ENCODE measurements at places on chromosomes 3 and 15.
A peak's percentile ranks its signal among the peaks of the same experiment; 100 is the strongest.

- DNase-seq, result no peak
Observed at GRCh38 chr3:44649709-44650108, 1.2 kb downstream of the ZNF35 start.

- DNase-seq, result no peak
Observed at GRCh38 chr3:72427624-72428023, 420.6 kb downstream of the SHQ1 start.

- DNase-seq, result peak; percentile 33
Observed at GRCh38 chr15:80160570-80161156, 7.9 kb downstream of the FAH start.

DNA sequence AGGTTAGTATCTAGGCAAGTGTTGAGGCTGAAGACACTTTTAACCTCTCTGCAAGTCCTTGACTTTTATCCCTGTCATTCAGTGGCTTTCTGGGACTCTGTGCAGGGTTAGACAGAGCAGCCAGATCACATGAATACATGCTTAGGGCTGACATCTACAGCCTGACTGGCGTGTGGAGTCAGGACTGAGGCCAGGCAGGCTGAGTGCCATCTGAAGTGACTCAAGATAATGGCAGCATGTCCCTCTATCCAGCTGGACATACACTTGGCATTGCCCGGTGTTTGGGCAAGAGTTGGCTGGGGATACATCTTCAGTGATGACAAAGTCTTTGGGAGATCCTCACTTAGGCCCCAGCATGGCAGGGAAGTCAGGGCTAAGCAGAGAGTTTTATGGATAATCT is 22.4 kb downstream of the DUOX2 start:
- DNase-seq, result no peak

- DNase-seq, result no peak
Observed at GRCh38 chr3:46576879-46577278, 10.8 kb upstream of the LRRC2 start.

GRCh38 chr15:101024073-101024695 is 105.0 kb downstream of the LRRK1 start:
- no peak for DNase-seq

DNA sequence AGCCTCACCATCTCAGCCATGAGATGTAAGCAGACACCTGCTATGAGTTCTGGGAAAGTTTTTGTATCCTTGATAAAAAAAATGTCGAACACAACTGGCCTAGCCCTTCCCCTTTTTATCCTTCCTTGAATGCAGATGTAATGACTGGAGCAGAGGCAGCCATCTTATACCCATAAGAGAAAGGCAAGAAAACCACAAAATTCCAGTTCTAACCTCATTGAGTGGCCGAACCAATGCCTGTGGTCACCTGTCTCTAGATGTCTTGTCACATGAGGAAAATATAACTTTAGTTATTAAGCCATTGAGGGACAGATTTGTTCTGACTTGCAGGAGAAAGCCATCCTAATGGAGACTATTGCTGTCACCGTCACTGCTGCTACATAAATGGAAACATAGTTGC is 80.4 kb upstream of the SLC6A6 start:
- no peak for DNase-seq

DNA sequence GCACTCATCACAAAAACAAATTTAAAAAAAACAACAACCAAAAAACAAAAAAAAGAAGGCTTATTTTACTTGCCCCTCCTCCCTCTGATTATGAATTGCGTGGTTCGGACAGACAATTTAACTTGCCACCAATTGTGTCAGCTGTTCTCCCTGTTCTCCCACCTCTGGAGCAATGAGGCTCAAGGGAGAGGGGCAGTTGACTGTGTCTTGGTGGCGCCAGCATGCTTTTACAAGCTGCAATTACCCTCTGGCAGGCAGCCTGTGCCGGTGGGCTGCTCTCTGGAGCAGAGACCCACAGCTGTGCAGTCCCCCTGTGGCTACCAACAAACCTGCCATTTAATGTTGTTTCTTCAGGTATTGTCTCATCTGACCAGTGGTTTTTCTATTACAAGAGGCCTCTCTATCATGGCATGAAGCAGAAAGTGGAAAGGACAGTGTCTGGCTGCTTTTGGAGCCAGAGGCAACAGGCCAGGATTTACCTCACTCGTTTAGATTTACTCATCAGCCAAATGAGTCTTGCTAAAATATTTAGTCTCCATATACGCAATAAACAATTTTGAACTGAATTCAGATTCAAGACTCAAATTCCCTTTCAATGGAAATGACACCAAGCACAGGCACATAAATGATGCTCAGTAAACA is 192.0 kb upstream of the TPRG1 start:
- no peak for DNase-seq

DNA sequence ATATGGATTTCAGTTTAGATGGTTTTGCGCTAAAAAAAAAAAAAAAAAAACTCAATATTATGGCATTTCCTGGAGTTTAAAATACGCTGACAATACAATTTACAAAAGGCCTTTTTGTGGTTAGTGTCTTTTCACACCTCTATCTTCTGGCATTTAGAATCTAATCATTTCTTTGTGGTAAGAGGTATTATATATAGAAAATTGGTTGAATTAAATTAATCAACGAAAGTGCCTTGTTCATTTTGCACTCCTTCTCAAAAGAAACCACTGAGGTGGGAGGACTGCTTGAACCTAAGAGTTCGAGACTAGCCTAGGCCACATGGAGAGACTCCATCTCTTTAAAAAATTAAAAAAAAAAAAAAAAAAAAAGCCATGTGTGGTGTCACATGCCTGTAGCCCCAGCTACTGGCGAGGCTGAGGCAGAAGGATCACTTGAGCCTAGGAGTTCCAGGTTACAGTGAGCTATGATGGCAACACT is 90.0 kb upstream of the ICE2 start:
- DNase-seq, result no peak

DNA sequence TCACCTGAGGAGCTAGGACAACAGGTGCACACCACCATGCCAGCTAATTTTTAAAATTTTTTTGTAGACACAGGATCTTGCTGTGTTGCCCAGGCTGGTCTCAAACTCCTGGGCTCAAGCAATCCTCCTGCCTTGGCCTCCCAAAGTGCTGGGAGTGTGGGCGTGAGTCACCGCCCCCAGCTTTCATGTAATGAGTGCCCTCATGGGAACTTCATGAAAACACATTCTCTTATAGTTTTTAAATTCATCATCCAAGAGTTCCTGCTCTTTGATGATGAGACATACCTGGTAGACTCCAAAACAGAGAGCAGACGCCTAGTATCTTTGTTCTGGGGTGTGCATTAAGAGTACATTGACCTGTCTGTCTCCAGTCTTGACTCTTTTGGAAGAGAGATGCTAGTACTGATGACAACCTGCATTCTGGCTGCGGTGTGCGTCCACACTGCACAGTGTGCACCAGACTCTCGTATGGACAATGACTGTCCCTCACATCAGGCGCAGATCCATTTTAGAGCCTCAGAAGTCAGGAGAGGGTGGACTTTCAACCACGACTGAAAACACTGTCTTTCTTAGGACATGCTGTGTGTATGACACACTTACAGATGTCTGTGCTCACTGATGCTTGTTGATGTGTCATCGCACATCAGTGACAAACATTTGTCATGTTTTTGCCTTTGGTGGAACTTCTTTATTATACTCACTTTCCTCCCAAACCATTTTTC is 2.0 kb downstream of the NRROS start:
- peak; percentile 72 for DNase-seq

DNA sequence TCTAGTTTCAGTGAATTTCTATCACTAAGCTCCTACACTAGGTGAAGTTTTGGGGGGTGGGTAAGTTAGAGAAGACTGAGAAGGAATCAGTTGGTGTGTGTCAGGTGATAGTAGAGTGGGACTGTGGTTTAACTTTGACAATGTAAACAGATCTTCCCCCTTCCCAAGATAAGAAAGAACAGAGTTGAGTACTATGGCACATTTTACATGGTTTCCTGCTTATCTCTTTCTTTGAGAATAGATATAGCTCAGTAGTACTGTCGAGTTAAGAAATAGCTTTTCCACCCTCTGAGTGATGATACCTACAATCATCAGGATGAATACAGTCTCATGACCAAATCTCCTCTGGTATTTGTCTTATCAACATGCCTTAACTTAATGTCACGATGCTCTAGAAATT is 42.8 kb downstream of the GAP43 start:
- no peak for DNase-seq

- no peak for DNase-seq
Observed at GRCh38 chr3:108024146-108024850, 66.5 kb downstream of the CD47 start.

DNA sequence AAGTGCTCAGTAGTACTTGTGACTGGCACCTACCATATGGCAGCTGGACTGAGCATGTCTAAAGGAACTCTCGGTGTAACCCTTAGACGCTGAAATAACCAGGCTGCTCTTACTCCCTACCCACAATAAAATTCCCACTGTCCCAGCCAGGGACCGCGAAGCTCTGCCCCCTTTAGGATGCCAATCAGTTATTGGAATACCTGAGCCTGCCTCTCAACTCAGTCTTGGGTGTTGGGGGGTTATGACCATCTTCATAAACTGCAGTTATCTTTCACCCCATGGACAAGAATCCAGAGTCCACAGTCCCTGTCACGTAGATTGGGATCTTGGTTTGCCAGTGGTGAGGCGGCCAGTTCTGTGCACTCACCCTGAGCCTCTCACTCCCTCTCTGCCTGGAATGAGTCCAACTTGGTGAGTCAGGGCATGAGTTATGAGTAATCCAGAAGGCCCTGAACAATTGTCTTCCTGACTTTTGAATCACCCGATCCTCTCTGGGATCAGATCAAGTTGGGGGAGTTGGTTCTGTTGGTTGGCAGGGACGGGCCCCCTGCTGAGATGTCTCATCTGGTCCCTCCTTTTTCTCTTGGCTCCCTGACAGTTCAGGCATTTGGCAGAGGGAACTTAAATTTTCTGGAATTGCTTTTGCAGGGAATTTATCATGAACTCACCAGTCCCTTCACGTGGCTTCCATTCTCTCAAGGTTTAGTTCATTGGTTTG is 120.1 kb upstream of the UBE2E1 start:
- no peak for DNase-seq

DNA sequence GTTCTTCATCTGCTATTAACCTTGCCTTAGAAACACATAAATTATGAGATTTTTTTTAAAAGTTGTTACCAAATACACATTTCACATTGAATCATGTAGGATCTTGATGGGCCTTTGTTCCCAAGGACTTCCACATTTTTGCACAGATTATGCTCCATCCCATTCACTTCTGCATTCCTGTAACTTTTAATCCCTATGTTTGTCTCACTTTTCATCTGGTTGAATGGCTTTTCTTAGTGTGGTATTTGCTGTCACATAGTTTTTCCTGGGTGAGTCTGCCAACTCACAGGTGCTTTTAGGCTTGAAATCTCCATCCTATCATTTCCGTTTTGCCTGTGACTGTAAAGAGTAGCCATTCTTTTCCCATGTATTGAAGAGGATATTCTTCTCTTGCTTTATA is 297.2 kb upstream of the TPRG1 start:
- DNase-seq, result no peak

DNA sequence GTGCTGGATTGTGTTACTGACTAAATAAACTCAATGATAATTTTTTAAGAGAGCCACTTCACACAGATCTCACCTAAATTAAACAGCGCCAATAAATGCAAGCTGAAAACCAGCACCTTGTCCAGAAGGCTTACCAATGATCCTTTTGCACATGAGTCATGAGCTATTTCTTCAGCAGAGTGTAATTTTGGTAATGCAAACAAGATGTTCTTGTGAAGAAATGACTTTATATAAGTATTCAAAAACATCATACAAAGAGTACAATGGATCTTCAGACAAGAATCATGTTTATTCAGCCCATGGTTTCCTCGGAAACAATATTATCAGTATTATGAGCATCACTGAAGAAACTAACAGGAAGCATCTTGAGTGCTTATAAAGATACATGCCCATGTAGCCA is 263.8 kb upstream of the UBE2E2 start:
- no peak for DNase-seq

GRCh38 chr3:94069194-94069813 is 6.4 kb downstream of the NSUN3 start:
- DNase-seq, result peak; percentile 39

GRCh38 chr15:42199126-42199525 is 9.0 kb downstream of the VPS39 start:
- no peak for DNase-seq

DNA sequence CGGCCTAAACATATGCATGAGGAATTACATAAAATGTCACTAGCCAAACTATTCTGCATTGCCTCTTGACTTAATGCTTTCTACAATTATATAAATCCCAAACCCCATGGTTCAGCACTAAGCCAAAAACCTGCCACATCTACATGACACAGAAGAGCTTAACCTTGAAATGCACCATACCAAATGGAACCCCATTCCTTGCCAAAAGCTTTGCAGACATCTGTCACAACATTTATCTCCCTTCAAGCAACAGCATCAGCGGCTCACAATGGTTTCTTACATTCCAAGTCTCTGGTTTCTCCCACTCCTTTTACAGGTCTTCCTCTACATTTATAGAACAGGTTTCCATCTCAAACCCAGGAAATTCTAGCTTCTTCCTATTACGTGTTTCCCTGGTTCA is 58.4 kb upstream of the GYG1 start:
- no peak for DNase-seq

DNA sequence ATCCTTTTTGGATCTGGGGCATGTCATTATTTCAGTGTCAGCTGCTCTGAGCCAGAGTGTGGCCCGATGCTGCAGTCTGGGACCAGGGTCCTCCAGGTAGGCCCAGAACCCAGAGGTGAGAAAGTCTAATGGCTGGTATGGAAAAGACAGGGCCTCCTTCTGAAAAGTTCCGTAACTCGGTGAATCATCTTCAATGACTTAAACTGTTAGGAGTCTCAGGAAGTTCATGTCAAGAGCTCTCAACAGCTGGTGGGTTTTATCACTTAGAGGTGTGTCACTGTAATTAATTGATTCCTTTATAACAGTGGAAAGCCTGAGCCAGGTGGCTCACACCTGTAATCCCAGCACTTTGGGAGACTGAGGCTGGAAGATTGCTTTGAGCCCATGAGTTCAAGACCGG is 28.5 kb upstream of the PDE8A start:
- no peak for DNase-seq

DNA sequence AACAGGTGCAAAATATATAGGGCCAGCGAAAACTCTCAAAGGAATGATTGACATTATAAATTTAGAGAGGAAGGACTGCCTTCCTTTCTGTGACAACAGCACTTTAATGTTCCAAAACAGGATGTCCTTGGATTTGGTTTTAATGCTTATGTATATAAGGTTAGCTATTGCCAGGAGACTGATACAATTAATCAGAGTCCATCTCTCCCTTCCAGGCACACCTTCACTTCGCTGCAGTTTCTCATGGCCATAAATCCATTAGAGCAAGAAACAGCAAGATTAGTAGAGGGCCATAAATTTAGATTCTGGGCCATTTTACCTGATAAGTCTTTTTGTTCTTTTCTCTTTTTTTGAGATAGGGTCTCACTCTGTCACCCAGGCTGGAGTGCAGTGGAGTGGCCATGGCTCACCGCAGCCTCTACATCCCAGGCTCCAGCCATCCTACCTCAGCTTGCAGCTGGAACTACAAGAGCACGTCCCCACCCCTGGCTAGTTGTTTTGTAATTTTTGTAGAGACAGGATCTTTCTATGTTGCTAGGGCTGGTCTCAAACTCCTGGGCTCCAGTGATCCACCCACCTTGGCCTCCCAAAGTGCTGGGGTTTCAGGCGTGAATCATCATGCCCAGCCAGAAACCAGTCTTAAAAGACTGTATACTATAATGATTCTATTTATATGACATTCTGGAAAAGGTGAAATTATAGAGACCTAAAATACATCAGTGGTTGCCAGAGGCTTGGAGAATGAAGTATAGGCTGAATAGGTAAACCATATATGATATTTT is 15.7 kb upstream of the TFRC start:
- DNase-seq, result no peak

GRCh38 chr3:35772381-35773015 is 133.2 kb downstream of the ARPP21 start:
- DNase-seq, result no peak

All from B cell (primary cell).